Testis (tissue), 5 donors: ENCODE measurements at places on chromosomes 4 and X. TPM values are rescaled to one million over a fixed set of nuclear protein-coding genes. Genes with fewer than 3 reads are reported as not detected.
A peak's percentile ranks its signal among the peaks of the same experiment; 100 is the strongest.

The CYLC1 gene
- total RNA-seq: 11.7 TPM

DNA sequence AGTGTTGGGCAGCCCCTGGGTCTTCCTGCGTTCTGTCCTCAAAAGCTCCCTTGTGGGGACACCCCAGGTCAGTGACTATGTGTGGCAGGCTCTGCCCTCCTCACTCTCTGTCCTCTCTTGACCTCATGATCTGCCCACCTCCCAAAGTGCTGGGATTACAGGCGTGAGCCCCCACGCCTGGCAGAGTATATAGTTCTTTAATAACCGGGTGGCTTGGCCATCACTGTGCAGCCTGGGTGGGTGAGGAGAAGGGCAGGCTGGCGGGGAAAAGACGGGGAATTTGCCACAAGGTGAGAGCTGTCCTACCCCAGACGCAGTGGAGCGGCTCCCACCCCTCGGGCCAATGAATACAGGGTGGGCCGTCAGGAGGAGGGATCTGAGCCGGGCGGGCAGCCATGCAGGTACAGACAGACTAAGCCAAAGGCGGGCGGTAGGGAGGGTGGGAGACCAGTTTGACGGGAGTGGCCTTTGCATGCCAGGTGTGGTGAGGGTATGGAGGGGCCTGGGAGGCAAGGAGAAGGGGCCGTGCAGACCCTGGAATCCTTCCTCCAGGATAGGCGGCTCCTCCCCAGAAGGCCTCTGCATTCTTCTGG lies 2.5 kb downstream of the SH3BP2 start:
- DNase-seq: no peak

DNA sequence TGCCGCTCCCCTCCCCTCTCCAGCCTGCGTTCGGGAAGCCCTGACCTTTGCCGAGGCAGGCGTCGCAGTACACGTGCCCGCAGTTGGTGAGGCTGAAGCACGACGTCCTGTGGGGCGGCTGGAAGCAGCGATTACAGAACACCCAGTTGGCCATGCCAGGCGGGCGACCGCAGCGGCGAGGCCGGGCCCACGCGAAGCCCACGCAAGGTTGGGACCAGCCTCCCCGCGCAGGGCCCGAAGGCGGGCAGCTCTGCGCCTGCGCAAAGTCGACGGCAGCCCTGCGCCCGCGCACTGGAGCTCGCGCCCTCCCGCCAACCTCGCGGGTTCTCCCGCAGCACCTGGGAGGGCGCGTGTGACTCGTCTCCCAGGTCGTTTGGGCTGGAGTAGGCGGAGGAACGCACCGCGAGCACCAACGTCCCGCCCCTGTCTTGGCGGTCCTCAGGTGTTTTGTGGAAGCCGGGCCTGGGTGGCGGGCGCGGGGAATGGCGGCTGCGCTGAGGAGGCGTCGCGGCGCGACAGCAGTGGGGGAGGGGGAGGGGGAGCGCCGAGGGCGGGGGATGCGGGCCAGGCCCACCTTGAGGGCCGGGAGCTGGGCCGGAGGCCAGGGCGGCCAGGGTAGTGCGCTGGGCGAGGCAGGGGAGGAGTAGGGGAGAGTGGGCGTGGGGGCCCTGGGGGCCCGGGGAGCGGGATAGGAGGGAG lies at the start of gene RNF212:
RNF212 (minus strand) TSS at position 254 of the 699 bp plus-strand sequence; CDS start at position 154, 100 bp downstream.
- peak; percentile 38 for DNase-seq

DNA sequence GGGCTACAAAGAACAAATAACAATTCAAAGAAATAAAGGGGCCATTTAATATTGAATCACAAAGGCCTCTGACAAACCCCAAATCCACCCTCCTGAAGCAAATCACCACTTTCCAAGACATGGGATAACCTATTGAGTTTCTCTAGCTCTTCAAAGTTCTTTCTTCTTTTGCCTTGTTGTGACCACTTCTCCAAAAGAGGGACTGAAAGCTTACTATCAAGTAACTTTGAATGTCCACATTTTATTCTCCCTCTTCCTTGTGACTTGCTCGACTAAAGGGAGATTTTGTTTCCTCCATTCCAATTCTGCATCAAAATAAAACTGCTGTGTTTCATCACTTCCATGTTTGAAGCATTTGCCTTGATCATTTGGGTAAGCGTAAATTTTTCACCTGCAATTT lies 166.6 kb upstream of the SLC7A11 start:
- no peak for DNase-seq

The EGF gene
- 0.79 TPM for total RNA-seq

- no peak for DNase-seq
Observed at GRCh38 chr4:109029987-109030386, 267.1 kb upstream of the ETNPPL start.

The TCEAL5 gene
- total RNA-seq: 89.1 TPM

DNA sequence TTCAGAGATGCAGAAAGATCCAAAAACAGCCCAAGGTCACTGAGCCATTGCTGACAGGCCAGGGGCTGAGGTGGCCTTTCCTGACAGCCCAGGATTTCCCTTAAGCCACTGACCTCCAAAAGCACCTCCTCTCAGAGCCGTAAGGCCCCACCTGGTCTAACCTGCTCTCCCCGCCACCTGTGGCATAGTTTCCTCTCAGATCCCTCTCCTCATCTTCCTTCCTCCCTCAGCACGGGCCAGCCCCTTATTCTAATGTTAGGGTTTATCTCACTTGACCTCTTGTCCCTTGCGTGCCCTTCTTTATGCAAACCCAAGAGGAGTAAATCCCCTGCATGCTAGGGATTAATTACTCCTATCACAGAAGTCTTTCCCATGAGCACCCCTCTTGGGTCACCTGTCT lies 113.0 kb downstream of the RBM47 start:
- DNase-seq: no peak

DNA sequence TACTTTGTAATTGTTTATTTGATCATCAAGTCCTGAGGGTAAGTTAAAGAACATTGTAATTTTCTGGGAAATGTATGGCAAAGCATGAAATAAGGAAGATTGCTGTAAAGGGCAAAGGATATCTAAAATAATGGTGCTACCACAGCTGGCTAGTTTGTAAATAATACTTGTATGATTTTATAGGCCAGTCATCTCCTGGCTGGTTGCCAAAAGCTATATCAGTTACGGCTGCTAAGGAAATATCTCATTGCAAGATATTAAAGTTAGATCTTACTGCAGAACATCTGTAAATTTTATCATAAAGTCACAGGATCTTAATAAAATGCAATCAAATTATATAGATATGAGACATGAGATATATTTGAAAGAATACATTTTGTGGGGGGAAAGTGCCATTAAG lies 150.8 kb upstream of the CXCL13 start:
- no peak for DNase-seq

- no peak for DNase-seq
Observed at GRCh38 chr4:185282968-185283367, 73.6 kb downstream of the SNX25 start.

GRCh38 chrX:138128027-138128671 lies 562.2 kb downstream of the ZIC3 start:
- peak; percentile 13 for DNase-seq

- DNase-seq: no peak
Observed at GRCh38 chrX:11741574-11741973, 16.5 kb upstream of the MSL3 start.

- DNase-seq: no peak
Observed at GRCh38 chr4:79757600-79757999, 315.4 kb downstream of the ANTXR2 start.

The TACR3 gene
- total RNA-seq: 0.08 TPM

DNA sequence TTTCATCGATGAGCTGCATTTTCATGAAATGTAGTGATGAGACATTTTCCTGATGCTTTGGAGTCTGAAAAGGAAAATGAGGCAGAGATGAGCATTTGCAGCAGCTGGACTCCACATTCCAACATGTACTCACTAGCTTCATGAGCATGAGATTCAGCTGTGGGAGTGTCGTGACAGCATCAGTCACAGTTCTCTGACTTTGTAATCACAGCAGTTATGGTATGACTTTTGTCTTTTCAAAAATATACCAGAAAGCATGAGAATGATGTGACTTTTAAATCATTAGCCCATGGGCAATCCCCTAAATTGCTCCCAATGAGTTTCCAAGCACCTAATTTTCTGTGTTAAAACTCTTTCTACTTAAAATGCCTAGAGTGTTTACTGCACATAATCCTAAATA lies 18.3 kb upstream of the MSL3 start:
- DNase-seq: no peak

DNA sequence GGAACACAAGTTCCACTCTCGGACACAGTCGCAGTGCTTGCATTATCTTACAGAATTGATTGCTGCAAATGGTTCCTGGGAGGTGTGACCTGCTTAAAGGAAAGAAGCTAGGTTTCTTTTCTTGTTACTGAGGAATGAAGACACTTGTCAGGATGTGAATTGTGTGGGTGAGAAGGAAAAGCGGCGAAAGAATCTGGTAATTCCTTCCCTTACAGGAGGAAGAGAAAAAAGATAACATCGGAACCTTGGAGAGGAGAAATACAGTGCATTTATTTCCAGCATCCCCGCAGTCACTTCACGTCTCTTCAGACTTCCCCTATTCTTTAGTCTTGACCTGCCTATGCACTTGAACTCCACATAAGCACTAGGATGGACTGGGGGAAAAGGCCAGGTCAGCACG lies 389 bp upstream of the CCSER1 start:
- no peak for DNase-seq

The CENPVL2 gene
- 5.9 TPM for total RNA-seq

The SHISA3 gene
- total RNA-seq: 0.81 TPM

- no peak for DNase-seq
Observed at GRCh38 chr4:187006189-187006618, 282.5 kb upstream of the FAT1 start.

The FGG gene
- 0.25 TPM for total RNA-seq
